Thoracic aorta endothelial cell (primary cell): ENCODE measurements at places on chromosomes 7 and 10. TPM values are rescaled to one million over a fixed set of nuclear protein-coding genes. Genes with fewer than 3 reads are reported as not detected.

The HOXA10 gene
- 0.27 and 5.8 TPM in 2 replicates for total RNA-seq

The A1CF gene
- total RNA-seq, result not detected in 2 replicates

The ATRNL1 gene
- total RNA-seq, result not detected in 2 replicates

The CC2D2B gene
- 0.27 and 0.36 TPM in 2 replicates for total RNA-seq

The AGFG2 gene
- total RNA-seq, result 33.0 and 36.8 TPM in 2 replicates
